ENCODE measurements at places on chromosomes 6 and 20.

DNA sequence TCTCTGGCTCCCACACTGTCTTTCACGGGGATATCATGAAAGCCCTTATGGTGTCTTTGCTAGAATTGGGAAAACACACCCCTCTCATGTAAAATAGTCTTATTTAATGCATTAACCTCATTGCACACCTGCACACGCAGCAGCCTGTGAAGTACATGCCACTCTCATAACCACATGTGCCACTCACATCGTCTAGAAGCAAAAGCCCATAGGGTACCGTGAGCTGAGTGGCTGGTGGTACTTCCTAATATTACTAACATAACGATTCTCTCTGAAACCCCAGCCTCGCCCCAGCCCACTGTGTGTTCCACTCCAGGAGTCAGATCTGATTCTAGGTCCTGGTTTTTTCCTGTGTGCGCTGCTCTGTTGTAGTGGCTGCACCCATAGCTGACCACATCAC, 9.5 kb upstream of the TMEM242 start:
- DNase-seq: no peak

DNA sequence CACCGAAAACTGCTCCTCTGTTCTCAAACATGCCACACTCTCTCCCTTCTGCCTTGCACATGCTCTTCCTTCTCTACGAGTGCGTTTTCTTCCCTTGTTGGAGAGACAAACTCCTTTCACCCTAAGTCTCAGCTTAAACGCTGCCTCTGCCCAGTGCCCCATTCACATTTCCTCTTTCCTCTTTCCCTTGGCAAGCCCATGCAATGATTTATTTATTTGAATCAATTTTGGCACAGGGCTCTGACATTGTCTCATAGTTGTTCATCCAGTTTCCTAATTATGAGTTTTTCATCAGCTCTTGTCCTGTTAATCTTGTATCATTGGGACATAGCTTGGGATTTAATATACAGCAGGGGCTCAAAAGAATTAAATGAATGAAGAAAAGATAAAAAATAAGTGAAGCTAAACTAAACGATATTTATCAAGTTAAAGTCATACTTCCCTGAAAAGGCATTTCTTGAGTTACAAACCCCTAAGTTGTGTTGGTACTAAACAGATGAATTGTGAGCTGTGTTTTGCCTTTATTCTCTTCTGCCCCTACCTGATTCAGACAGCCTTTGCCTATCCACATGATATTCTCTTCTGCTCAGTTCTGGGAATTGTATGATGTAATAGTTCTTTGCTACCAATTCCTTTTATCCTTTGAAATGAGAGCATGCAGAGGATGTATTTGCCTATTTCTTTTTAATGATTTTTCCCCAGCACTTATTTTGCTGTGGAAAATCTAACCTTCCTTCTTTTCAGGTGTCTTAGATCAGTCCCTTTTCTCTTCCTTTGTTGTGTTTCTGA, 704.4 kb downstream of the UTRN start:
- DNase-seq: no peak

DNA sequence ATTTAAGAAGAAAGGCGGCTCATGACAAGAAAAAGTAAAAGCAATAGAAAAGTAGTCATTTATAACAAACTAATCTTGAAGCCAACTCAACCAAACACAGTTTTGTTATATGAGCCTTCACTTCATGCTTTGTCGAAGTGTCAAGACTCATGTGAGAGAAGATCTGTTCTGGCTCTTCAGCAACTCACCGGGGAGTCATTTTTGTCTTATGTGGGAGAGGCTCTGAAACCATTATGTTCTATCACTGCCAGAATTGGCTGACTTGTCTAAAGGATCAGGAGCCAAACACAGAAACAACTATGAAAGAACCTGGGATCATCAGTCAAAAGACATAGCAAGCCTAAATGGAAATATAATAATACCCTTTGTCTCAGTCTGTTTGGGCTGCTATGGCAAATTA, 105.2 kb downstream of the CDK19 start:
- no peak for DNase-seq

DNA sequence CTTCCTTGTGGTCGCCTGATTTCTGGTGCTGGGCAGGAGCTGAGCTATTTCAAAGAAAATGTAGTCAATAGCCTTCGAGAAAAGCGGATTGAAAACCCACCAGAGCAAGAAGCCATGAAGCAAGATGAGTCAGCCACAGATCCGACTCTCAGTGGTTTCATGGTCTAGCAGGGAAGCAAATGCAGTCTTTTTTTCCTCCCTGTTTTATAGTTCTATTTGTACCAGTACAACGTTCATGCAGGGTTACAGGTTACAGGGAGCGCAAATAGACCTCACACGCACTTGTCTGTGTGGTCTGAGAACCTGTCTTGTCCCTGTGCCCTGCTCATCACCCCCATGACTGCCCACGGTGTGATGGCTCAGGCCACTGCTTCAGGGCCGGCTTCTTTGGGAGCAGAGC, 309.8 kb upstream of the SUPT3H start:
- no peak for DNase-seq

GRCh38 chr6:16925461-16925860, 164.2 kb upstream of the ATXN1 start:
- no peak for DNase-seq

- no peak for DNase-seq
Observed at GRCh38 chr20:8386991-8387390, 254.9 kb downstream of the PLCB1 start.

DNA sequence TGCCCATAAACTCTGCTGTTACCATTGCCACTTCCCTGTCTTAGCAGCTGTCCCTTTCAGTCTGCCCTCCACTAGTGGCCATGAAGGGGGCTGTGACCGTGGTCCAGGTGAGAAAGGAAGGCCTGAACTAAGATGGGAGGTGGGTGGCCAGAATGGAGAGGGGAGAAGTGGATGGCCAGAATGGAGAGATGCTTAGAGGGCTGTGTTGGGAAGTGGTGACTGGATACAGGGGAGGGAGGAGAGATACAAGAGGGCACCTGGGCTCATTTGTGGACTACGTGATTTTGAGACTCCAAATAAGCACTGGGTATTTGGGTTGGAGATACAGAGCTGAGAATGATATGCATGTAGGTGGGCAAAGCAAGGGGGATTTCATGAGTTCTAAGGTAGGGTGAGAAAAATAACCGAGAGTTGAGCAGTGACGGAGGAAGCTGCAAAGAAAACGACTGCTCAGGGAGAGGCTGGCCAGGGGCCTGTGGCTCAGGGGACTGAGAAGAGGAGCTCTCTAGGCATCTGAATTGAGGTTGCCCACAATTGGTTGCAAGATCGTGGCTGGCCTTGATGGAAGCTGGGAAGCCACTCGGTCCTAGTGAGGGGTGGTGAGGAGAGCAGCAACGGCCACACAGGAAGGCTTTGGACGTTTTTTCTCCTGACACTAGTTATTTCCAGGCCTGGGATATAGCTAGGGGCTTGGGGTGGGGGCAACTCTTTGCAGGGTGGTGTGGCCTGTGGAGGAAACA, 36.9 kb downstream of the PANK2 start:
- no peak for DNase-seq

- no peak for DNase-seq
Observed at GRCh38 chr20:36462440-36463211, 78.7 kb upstream of the MYL9 start.

DNA sequence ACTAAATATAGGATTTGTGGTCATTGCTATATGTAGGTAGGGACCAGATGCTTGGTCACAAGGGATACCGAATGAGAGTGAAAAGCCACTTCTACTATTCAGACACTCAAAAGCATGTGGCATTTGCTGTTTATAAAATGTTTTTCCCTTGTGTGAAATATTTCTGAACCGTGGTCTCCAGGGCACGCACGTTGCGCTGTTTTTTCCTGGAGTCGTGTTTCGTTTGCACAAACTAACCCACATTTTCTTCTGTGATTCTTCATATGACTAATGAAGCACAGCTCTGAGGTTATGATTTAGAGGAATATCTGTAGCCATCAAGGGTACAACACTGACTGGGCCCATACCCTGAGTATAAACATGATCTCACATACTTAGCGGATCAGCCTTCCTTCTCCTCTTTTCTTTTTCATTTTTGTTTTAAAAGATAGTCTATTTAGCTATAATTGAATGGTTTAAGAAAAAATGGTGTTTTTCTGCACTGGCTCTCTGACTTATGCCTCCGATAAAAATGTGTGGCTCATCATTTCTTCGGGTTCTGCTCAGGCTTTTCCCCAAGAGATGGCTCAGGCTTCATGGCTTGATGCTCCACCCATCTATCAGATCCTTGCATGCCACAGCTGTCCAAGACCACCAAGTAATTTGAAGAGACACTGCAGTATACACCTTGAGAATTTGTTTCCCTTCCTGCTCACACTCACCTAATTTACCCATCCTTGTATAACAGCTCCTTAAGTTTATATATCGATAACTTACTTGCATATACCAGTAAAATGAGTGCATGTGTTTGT, 59.9 kb upstream of the HBS1L start:
- DNase-seq: peak; percentile 31

DNA sequence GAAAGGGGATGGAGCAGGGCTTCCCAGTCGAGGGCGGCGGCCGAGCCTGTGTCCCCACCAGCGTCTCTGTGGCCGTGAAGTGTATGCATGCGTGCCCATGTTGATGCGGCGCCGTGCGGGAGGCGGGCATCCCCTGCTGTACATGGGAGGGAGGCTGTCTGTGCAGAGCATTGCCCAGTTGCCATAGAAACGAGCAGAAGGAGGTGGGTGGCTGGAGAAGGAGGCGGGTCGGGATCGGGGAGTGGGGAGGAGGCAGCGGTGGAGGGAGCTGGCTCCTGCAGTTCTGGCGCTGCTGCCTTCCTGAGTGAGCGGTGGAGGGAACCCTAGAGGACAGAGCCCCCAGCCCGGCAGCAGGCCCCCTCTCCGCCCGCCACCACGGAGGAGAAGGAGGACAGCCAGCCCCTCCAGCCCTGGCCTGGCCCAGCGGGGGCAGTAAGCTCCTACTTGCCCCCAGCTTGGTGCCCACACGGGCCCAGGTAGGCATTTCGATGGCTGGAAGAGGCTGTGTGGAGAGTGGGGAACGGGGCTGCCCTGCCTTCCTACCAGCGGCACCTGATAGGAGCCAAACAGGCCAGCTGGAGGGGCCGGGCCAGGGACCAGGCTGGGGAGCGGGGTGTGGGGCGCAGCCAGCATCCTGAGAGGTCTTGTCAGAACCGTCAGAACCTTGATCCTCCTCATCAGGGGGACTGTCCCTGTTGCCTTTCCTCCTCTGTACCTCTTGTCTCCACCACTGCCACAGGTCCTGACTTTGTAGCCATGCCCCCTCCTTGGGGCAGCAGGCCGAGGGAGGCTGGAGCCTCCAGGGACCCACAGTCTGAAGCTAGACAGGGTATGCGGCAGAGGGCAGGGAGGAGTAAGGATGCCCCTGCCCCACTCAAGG, 41.3 kb downstream of the SPDEF start:
- DNase-seq: no peak

GRCh38 chr6:34025112-34025807, 120.6 kb downstream of the GRM4 start:
- DNase-seq: no peak

GRCh38 chr6:46090115-46091079, 39.4 kb upstream of the ENPP4 start:
- DNase-seq: peak; percentile 31

GRCh38 chr6:71259888-71260604, 28.6 kb upstream of the OGFRL1 start:
- DNase-seq: no peak

- no peak for DNase-seq
Observed at GRCh38 chr6:126110512-126111270, 124.4 kb downstream of the TRMT11 start.

GRCh38 chr6:119978274-119978889, 628.8 kb upstream of the MAN1A1 start:
- DNase-seq: no peak

DNA sequence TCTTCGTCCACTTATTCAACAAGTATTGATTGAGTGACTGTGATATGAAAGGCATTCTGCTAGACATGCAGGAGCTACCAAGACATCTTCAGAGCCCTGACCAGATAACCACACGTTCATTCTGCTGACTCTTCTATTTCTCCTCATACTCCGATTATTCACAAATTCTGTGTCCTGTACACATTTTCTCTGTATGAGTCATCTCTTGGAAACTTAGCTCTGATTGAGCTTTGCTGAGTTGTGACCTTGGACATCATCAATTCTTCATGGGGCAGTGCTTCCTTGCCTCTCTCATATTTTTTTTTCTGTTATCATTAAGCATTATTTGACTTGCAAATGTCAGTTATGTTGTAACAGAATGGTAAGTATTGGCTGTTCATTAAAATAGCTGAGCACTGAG, 351.6 kb upstream of the CNR1 start:
- no peak for DNase-seq

DNA sequence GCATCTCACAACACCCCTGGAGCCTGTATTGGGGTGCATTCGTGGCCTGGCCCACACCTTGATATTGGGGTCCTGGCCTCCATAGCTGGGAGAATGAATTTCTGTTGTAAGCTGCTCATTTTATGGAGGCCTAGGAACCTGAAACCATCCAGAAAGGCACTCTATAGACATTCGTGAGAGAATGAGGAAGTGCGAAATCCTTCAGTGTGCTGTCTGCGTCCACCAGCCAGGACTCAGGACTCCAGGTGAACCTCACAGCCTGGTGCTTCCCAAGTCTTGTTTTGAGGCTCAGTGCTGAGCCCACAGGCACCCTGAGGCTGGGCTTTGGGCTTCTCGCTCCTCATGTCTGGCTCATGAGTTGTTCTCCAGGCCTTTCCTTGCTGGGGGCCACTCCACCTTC, 11.9 kb upstream of the RBBP8NL start:
- DNase-seq: no peak

DNA sequence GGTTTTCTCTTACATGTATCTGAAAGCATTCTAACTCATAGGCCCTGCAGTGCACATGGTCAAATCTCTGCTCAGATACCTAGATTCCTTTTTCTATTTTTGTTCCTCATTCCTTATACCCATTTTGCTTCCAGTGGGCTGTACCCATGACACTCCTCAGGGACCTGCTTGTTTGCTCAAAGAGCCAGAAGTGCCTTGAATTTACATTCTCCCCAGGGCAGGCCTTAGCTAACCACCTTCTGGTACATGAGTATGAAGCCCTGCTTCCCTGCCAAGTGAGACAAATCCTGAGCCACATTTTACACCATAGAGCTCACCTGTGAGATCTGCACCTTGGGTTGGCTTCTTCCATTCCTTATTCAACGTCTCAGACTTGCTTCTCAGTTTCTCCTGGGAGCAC, 326.6 kb upstream of the SASH1 start:
- DNase-seq: no peak

DNA sequence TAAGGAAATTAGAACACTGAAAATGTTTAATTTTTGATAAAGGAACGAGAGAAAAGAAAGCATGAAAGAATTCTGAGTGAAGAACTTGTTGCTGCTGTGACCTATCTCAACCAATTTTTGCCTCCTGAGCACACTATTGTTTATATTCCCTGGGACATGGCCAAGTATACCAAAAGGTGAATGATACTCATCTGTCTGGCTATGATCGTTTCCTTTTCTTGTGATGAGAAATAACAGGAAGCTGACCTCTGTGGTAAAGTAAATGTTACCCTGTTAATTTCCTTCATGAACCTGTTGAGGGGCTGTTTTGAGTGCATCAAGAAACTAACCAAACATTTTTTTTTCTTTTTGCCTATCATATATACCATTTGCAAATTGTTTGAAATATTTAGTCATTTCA, 69.1 kb downstream of the FIG4 start:
- no peak for DNase-seq

- no peak for DNase-seq
Observed at GRCh38 chr6:147821295-147821897, 312.9 kb downstream of the SAMD5 start.

Data from stimulated activated CD8-positive, alpha-beta memory T cell treated with anti-CD3 and anti-CD28 coated beads, Interleukin-2, amount 100 ng/mL, for 48 hours (primary cell).